Mucosa of descending colon (tissue), 3 donors: ENCODE measurements at places on chromosomes 5 and 9. TPM values are rescaled to one million over a fixed set of nuclear protein-coding genes. Genes with fewer than 3 reads are reported as not detected.

Gene ORM2
- total RNA-seq, result not detected

DNA sequence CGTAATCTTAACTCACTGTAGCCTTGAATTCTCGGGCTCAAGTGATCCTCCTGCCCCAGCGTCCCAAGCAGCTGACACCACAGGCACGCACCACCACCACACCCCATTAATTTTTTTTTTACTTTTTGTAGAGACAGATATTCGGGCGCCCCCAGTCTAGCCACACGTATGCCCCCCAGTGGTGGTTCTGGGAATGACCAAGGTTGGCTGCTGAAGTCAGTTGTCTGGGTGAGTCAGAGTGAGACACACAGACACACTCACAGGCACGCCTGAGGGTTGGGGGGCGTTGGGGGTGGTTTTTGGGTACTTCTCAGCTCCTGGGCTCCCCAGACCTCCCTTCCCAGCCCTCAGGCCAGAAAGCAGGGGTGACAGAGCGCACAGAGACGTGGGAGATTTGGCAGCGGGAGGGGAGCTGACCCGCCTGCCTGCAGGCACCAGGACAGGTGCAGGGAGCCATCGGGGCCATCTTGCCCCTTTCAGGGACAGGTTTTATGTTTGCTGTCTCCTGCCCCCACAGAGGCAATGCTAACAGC lies 4.2 kb upstream of the ENTPD8 start:
- DNase-seq, result peak; percentile 76

DNA sequence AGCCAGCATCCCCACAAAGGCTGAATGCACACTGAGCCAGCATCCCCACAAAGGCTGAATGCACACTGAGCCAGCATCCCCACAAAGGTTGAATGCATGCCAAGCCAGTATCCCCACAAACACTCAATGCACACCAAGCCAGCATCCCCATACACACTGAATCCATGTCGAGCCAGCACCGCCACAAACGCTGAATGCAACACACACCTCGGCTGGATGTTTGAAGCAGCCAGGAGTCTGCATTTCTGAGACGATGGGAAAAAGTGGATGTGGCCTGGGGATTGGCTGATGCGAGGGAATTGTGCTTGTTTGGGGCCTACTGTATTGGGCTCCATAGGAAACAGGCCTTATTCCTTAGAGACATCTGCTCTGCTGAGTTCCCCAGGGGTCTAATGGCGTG lies 30.9 kb upstream of the CEP72 start:
- DNase-seq, result no peak

GRCh38 chr5:148776261-148776660 lies 50.1 kb upstream of the ADRB2 start:
- DNase-seq, result no peak

DNA sequence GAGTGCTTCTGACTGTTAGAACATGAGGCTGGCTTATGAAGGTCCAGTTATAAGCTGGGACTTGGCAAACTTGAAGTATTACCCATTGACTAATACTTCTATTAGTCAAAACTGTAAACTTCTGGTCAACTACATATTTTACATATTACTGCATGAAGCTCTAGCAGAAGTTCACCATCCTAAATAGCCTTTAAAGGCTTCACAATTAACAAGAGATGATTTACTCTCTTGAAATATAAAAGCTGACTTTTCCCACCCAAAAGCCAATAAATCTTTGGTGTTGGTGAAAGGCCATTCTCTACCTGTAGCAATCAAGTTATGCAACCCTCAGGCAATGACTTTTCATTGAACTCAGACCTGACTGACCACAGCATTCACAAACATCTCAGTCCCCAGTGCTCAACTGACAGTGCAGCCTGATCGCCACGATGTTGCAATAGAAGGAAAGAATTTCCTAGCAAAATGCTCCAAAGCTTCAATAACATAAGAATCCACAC lies 345.6 kb downstream of the EBF1 start:
- no peak for DNase-seq

- no peak for DNase-seq
These were observed 29.4 kb downstream of the TNPO1 start for GRCh38 chr5:72845889-72846288.

Gene CDC20B
- not detected for total RNA-seq

DNA sequence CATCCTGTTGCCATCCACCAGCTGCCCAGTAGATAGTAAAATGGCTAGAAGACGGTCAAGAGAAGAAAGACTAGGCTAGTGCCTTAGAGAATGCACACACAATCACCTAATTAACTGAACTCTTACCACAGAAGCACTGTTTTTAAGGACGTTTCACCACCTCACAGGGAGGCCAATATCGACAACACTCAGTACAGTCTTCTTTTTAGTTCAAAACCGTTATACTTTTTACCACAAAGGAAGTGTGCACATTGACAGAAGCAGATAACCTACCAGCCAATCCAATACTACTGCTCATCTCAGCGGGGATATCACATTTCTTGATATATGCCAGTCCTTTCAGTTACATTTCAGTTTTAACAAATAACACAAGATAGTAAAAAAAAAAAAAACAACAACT lies 122.3 kb downstream of the GNAQ start:
- DNase-seq, result no peak
